ENCODE measurements at places on chromosomes 16 and 17.

DNA sequence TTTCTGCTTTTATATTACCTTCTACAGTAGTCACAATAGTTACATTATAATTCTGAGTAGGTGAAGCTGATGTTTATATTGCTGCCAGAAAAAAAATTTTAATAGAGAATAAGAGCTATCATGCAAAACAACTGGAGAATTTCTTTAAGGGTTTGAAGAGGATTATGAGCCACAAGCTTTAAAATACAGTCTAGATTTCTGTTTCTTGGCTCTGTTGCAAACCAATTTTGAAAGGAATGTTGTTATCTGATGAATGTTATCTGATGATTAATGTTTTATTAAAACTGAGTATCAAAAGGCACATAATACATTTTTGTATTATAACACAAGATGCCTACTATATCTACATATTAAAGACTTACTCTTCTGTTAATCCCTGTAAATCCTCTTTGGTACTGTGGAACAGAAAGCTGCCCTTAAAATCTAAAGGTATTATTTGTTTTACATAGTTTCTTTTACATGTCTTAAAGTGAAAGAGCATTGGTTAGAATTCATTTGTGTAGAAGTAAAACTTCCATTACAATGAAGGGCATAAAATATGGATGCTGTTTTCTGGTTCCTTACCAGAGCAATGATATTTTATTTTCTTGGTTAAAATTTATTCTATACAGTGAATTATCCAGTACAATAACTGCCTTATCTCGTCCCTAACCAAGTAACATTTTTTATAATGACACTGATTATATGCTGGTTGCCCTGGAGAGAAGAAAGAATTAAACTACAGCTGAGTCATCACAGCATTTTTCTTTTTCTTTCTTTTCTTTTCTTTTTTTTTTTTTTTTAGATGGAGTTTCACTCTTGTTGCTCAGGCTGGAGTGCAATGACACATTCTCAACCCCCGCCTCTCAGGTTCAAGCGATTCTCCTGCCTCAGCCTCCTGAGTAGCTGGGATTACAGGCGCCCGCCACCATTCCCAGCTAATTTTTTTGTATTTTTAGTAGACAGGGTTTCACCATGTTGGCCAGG, 205.7 kb downstream of the TANC2 start:
- DNase-seq = no peak

DNA sequence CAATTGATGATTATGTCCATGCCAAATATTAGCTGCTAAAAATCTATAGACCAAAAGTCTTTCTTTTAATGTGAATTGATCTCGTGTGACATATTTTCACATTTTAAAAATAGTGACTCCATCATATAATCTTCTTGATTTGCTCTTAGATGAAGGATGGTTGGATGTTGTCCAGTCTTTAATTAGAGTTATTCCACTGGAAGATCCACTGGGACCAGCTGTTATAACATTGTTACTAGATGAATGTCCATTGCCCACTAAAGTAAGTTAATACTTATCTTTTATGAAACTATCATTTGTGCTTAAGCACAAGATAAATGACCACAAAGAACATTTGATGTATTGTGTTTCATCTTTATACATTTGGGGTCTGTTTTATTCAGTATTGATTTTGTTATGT, 22.8 kb downstream of the RSPRY1 start:
- no peak for DNase-seq

- DNase-seq = peak; percentile 19
Observed at GRCh38 chr16:19808061-19808641, 76.5 kb downstream of the GPRC5B start.

GRCh38 chr16:24009955-24010354, 174.2 kb downstream of the PRKCB start:
- no peak for DNase-seq

DNA sequence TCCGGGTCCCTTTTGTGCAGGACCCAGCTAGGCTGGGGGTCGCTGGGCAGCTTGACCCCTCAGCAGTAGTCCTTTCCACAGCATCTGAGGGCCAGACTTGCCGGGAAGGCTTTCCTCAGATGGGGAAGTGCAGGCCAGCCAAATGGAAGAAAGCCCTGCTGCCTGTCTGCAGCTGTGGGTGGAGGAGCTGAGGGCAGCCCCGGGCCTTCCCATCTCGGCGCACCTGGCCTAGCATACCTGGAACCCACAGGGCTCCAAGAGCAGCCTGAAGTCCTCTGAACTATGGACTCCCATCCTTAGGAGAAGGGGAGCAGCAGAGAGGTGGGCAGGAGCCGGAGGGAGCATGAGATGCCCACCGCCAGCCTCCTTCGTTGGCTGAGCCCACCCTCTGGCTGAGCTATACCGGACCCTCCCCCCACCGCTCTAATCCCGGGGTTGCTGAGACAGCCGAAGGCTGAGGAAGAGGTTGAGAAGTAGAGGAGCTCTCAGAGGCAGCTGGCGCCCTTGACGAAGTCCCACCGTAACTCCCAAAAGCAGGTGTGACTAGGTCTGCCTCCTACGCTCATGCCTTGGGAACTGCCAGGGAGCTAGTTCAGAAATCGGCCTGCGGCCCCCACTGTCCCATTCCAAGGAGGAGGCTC, 13.2 kb downstream of the UBALD2 start:
- DNase-seq = no peak

DNA sequence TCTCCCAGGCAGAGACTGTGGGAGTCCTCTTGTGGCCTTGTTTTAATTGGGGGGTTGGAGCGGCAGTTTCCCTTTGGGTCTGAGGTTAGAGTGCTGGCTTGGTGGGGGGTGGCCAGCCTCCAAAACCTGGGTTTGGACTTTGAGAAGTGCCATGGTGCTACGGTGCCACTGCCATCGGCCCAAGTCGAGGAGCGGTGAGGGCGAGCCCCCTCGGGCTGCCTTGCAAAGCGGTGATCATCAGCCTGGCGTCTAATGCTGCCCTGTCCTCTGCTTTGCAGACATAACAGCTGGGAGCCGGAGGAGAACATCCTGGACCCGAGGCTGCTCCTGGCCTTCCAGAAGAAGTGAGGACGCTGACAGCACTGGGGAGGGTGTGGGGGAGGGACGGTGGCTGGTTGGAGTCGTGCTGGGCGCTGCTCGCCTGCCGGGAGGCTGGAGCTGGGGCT, 1.2 kb downstream of the CBX2 start:
- no peak for DNase-seq

DNA sequence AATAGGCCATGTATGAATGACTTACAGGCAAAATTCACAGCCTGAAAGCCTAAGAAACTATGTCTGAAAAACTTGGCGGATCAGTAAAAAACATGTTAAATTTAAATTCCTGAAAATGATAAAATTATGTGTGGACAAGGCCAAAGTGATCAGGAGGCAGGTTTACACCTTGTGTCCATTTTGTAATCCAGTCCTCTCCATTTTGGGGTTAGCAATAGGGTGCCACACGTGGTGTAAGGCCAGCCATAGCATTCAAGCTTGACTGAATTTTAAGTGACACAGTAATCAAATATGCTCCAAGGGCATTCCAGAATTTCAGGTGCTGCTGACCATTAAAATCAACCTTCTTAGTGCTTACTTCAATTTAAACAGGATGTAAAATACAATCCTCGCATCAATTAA, 2.7 kb downstream of the RNF43 start:
- DNase-seq = no peak

GRCh38 chr16:89164436-89164835, 7.1 kb upstream of the CDH15 start:
- no peak for DNase-seq

GRCh38 chr16:19700319-19700781, 17.7 kb downstream of the KNOP1 start:
- DNase-seq = no peak

DNA sequence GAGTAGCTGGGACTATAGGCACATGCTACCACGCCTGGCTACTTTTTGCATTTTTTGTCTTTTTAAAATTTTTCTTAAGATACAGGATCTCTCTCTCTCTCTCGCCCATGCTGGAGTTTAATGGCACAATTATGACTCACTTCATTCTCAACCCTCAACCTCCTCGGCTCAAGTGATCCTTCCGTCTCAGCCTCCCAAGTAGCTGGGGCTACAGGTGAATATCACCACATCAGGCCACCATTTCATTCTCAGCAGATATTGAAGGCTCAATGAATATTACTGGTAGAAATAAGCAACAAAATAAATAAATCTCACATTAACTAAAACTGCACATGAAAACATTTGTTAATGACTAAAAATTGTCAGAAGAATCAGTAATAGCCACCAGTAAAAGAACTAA, 41.7 kb downstream of the BRIP1 start:
- DNase-seq = no peak

DNA sequence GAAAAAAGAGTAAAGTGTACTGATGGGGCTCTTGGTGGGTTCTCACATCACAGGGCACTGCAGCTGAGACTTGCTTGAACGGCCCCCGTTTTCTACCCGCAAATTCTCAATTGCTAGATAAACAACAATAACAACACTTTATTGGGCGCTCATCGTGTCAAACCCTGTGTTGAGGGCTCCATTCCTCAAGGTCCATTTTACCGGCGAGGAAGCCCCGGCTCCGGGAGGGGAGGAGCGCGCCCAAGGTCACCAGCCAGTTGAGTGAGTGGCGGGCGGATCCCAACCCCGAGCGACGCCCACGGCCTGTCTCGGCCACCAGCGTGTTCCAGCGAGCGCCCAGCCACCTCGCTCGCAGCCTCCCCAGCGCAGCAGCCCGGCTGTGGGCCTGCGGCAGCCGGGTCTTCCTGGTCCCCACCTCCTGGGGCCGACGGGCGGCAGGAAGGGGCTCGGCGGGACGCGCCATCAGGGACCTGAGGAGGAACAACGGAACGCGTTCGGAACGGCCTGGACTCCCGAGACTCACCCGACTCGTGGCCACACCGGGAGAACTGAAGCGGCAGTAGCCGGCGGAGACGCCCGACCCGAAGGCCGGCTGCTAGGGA, 373 bp downstream of the CMC2 start:
- peak; percentile 82 for DNase-seq

DNA sequence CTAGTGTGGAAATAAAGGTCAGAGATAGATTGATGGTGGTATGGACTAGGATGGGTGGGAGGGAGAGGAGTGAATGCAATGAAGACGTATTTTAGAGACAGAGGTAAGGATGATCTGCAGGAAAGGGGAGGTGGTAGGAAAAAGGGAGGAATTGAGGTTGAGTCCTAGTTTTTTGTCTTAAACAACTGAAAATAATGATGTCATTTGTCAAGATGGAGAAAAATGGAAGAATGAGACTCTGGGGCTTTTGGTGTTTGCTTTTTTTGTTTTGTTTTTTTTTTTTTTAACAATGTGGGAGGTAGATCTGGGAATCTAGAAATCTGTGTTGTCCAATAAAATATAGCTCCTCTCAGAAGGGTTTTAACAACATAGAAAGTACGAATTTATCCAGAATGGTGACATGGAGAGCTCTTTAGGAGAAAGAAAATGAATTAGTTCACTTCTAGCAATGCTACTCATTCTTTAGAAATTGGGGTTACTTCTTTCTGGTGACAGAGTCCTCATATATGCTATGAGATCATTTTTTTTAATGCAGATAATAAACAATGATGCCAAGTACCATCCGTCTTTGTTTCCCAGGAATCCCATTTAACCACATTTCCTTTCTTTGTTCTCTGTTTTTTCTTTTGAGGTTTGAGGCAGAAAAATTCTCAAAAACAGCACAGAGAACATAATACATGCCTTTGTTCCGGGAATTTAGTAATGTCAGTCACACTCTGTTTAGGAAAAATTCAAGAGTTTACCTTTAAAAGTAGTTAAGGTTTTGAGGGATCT, 225.3 kb upstream of the COX10 start:
- DNase-seq = no peak

GRCh38 chr17:5121186-5121841, 5.5 kb downstream of the USP6 start:
- DNase-seq = no peak

DNA sequence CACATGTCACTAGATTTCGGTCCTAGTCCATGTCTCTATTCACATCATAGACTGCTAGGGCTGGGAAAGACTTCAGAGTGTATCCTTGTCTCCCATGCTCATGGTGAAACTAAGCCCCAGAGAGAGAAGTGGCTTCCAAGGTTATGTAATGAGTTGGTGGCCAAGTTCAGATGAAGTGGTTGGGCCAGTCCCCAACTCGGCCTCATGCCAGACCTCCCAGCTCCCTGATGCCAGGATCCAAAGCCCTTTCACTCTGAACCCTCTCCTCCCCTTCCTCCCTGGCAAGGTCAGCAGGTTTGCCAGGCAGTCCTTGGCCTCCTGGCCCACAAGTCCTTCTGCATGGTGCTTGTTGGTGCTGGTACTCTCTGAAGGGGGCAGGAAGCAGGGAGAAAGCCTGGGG, 189.7 kb downstream of the AXIN2 start:
- DNase-seq = no peak

All from posterior cingulate gyrus (tissue), 11 donors.